Brain (organoid and tissue), 16 donors: ENCODE measurements at places on chromosomes 1 and 21.

GRCh38 chr1:74753104-74753503, 20.2 kb downstream of the TYW3 start:
- no peak for DNase-seq

DNA sequence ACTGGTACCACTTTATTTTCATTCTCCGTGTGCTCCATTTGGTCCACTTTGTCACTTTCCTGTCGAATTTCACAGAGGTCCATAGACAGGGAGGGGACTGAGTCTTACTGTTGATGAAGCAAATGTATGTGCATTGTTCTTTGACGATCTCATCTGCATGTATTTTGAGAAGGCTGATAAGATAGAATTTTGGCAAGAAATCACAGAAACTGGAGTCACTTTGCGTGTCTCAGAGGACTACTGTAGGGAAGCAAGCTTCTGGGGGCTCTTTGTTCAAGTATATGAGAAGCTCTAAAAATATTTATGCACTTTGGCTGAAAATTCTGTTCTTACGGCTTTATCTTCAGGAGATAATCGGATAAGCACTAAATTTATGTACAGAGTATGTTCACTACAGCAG, 78.1 kb downstream of the PCBP3 start:
- no peak for DNase-seq

- no peak for DNase-seq
Measured at GRCh38 chr1:78760858-78761257, 111.2 kb downstream of the IFI44 start.

- DNase-seq = no peak
Measured at GRCh38 chr1:68375919-68376318, 73.8 kb downstream of the RPE65 start.

- DNase-seq = no peak
Measured at GRCh38 chr1:43372172-43372571, 4.4 kb upstream of the ELOVL1 start.

DNA sequence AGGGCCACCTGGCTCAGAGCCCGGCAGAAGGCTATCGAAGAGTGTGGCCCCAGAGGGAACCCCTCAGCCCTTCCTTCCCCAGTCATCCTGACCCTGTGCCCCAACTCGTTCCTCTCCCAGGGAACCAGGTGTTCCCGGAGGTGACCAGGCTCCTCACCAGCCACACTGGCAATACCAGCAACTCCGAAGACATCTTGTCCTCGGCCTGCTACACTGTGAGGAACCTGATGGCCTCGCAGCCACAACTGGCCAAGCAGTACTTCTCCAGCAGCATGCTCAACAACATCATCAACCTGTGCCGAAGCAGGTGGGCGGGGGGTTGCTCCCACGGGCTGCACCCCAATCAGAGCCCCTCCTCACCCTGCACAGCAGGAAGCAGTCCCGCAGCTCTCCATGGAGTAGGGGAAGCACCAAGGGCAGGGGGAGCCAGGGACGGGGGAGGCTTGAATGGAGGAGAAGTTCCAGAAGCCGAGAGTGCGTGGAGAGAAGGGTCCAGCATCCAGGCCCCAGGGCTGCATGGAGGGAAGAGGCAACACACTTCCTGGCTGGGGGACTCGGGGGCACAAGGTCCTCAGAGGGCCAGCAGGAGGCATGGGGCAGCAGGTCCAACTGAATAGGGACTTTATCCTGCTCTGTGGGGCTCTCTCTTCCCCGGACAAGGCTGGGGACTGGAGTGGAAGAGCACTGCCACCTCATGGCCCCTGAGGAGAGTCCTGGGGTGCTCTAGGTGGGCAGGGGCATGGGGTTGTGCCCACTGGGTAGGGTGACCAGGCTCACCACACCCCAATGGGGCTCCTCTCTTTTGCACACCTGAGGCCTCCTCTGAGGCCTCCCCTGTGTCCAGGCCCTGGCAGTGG, 41.7 kb downstream of the PKP1 start:
- DNase-seq = no peak

DNA sequence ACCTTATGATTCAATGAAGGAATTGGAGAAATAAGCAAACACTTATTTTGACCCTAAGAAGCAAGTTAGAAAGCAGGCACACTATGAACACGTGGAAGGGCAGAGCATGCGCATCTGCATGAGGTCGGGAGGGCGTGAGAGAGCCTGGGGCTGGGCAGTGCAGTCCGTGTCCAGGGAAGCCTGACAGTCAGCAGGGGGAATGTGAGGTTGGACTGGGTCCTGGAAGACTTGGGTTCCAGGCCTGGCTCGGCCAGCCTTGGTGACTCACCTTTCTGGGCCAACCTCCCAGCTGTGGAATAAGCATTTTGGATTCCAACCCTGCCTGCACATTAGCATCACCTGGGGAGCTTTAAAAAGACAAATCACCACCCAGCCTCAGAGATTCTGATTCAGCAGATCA, 26.6 kb upstream of the LMX1A start:
- no peak for DNase-seq

DNA sequence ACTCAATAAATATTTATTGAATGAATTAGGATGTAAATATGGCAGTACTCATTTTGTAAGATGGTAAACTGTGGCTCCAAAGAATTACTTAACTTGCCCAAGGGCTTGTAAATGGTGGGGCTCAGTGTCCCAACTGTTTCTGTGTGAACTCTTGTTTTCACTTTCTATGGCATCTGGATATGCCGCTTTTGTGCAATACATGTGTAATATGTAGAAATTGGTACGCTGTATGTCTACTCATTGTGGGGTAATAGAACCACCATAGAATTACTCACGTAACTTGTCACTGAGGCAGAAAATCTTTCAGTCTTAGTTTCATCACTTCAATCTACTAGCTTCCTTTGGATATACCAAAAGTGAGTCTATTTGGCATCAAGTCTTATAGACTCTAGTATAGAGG, 977 bp downstream of the PRPF3 start:
- DNase-seq = no peak

DNA sequence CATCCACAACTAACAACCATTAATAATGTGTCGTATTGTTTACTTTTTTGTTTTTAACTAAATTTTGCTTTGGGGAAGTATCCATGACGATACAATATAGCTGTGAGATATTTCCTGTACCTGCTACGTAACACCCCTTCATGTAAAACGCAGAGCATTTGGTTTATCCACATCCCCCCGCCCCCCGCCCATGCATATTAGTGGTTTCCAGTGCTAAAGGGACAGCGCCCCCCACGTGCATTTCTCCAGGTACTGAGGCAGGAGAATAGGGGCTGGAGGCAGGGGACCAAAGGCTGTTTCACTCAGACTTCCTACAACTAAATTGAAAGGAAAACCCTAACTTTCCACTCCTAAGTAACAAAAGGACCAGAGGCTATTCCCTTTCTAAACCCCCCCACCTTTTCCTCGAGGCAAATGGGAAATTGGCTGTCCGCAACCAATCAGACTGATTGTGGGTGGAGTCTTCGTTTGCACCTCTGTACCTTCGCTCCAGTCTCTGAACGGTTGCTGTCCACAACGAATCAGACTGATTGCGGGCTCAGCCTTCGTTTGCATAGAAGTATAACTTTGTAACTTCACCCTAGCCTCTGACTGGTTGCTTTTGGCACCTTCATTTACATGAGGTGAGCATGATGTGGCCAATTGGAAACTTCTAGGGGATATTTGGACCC, 12.2 kb upstream of the RIPK4 start:
- DNase-seq = no peak

DNA sequence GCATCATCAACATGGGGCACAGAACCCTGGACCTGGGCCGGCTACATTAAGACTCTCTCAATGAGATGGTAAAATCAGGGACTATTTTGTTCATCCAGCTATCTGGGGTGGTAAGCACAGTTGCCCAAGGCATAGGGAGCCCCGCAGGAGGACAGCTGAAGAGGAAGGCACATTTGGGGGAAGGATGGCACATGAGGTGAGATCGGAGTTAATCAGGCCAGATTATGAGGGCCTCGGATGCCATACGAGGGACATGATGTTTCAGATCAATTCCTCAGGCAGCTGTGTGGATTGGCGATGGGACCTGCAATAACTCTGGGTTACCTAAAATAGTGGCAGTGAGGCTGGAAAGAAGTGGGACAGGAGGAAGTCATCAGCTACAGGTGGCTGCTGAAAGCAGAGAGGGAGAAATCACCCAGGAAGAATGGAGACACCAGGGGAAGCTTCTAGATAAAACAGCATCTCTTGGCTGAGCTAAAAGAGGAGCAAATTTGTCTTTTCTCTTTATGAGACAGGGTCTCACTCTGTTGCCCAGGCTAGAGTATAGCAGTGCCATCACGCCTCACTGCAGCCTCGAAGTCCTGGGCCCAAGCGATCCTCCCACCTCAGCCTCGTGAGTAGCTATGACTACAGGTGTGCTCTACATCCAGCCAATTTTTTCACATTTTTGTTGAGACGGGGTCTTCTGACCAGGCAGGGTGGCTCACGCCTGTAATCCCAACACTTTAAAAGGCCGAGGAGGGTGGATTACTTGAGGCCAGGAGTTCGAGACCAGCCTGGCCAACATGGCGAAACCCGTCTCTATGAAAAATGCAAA, 21.1 kb downstream of the TOMM20 start:
- DNase-seq = no peak

DNA sequence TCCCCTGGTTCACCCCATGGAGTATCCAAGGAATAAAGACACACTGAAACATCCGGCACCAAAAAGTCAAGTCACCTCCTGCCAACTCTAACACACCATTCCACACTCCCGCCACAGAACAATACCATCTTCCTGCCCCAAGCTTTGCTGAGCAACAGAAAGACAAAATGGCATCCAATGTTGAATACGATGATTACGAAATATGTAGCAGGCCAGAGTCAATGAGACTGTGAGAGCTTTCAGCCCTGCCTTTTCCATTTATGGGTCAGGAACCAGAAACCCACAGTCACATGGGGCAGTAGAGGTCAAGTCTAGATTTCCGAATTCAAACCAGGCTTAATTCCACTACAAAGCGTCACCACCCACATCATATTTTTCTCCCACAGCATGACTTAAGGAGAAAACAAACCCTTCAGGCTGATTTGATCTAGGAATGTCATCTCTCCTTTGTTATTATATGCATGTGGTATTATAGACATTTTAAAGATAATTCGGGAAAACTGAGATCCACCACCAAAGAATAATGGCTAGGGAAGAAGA, 249.8 kb downstream of the SETD4 start:
- no peak for DNase-seq

- peak; percentile 60 for DNase-seq
Measured at GRCh38 chr1:218164111-218164929, 120.8 kb upstream of the RRP15 start.

DNA sequence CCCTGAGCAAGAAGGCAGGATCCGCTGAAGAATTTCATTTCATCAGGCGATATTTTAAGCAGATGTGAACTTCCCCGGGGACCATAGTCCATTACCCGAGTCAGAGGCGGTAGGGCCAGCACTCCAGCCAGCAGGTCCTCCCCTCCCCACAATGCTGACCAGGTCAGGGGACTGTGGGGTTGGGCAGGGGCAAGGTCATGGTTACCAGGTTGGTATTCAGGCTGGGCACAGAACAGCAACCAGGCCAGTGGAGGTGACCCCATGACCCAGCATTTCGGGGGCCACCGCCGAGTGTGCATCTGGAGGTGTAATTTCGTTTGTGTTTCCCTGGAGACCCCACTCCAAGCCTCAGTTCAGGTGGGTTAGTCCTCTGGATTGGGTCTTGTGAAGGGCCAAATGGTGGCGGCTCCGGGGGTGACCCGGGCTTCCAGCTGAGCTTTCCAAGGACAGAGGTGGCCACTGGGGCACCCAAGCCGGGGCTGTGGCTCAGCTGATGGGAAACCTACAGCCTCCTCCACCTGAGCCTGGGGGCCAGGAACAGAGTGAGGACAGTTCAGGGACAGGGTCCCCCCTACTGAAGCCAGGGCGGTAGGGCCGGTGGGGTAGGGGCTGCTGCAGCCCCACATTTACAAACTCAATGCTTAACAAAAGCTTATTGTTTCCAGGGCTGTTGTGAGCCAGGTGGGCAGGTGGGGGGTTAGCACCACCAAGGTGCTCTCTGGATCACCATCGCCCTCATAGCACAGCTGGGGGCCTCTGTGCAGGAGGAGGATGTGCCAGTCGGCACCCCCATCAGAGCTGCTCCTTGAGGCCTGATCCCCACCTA, 2.8 kb downstream of the PRDM16 start:
- no peak for DNase-seq
